Mesendoderm (in vitro differentiated cells): ENCODE measurements at places on chromosomes 1 and 21.

DNA sequence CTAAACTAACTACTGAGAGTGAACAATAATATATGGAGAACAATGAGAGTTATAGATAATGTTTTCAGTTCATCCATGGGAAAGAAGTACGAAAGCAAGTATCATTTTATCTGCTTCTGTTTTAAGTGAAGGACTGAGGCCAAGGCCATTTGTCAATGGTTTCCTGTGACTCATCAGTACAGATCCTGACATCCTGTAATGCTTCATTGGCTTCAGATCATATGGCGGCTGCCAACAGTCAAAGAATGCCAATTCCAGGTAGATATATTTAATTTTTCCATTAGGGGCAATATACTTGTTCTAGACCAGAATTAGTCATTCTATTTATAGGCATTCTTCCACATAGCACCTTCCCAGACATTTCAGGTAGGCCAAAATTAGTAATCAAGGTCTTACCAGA lies 97.3 kb downstream of the USH2A start:
- DNase-seq = no peak

GRCh38 chr21:34372321-34372720 lies 3.0 kb upstream of the SMIM11 start:
- no peak for DNase-seq

DNA sequence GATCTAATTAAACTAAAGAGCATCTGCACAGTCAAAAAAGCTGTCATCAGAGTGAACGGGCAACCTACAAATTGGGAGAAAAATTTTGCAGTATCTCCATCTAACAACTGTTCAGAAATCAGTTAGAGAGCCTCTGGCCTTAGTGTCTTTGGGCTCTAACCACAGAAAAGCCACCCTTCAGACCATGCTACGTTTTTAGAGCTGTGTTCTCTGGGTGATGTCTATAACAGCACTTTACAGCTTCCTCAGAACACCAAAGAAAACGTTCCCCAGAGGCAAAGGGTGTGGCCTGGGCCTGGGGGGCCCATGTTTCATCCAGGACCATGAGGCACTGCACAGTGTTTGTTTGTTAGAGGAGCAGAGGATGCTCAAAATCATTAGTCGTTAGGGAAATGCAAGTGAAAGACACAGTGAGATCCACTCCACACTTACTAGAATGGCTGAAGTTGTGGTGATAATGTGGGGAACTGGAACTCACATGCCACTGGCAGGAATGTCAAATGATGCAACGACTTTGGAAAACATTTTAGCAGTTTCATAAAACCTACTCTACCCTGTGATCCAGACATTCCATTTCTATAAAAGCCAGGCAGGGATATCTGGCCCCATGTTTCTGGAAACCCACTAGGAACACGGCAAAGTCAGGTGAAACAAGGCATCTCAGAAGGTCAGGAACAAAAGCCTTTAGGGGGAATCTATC lies 250.4 kb upstream of the HOOK1 start:
- DNase-seq = no peak

DNA sequence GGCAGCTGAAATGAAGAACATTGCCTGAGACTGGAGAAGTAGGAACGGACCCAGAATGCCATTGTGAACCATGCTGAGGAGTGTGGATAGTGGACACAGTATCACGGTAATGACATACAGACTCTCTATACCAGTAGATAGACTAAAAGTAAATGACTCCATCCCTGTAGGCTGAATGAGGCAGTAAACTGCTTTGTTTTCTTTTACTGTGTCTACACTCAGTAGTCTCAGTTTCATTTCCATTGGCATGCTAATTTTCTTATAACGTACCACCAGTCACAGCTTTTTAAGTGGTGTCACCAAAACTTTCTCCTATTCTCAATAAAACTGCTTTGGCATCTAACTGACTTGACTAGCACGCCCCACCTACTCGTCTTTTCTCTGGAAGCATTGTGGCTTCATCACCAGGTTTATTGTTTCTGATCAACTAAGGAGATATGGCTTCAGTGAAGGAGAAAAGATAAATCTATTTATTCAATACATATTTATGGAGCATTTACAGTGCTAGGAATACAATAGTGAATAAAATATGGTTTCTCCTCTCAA lies 8.4 kb upstream of the ZNF697 start:
- DNase-seq = no peak

DNA sequence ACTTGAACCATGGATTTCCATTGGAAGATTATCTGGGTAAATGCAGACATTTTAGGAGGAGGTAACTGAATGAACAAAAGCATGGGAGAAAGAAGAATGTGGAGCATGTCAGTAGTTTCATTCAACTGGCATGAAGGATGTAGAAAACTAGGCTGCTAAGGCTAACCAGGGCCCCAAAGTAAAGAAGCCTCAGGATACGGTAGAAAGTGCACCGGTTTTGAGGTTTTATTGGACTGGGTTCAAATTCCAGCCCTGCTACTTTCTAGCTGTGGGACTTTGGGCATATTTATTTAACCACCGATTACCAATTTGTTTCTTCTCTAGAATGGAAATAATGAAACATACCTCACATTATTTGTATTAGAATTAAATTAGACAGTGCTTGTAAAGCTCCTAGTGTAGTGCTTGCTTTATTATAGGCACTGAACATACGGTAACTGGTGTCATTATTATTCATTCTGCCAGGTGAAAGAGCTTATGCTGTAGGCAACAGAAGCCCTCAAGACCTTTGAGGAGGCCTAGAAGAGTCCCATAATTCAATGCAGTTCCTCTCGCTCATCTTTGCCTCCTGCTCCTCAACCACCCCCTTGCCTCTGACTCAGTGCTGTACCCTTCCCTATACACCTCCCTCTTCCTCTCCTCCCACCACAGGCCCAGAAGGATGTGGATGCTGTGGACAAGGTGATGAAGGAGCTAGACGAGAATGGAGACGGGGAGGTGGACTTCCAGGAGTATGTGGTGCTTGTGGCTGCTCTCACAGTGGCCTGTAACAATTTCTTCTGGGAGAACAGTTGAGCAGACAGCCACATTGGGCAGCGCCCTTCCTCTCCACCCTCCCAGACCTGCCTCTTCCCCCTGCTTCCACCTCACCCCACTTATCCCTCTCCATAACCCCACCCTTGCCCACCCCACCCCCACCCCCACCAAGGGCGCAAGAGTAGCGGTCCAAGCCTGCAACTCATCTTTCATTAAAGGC lies 2.5 kb upstream of the CHTOP start:
- DNase-seq = no peak

- DNase-seq = no peak
Measured at GRCh38 chr1:37484325-37485051, 10.1 kb downstream of the ZC3H12A start.

GRCh38 chr1:72649991-72650390 lies 367.7 kb upstream of the NEGR1 start:
- DNase-seq = no peak

DNA sequence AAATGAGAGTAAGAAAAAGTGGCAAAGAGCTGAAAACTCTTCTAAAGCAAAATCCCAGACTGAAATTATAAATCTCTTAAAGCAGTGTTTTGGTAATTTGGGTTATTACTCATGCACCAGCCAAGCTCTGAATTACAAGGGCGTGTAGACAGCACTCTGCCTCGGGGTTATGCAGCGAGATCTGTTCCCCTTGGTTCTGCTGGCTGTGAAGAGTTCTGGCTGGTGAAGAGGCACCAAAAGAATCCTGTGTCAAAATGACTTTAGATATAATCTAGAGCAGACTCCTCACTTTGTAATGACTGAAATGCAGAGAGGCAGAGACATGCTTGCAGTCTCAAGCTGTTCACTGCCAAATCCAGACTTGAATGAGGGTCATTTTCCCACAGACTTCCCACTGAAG lies 461.8 kb upstream of the CXADR start:
- DNase-seq = peak; percentile 78

DNA sequence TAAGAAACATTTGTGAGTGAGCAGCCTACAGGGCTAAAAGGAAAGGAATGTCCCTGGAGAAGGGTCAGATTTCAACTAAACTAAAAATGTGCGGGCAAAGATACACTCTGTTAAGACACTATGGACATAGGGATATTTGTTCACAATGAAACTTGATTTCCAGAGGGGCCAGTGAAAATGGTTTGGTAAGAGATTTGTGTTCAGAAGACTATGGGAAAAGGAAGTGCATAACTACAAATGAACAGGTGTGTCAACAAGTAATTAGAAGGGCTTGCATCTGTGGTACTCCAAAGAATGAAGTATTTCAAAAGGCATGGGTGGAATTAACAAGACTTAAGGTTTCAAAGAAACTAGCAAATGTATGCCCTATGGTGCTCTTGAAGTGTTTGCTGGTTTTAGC lies 60.4 kb downstream of the NME7 start:
- no peak for DNase-seq

GRCh38 chr1:46002551-46003150 lies 129.8 kb downstream of the PIK3R3 start:
- no peak for DNase-seq

DNA sequence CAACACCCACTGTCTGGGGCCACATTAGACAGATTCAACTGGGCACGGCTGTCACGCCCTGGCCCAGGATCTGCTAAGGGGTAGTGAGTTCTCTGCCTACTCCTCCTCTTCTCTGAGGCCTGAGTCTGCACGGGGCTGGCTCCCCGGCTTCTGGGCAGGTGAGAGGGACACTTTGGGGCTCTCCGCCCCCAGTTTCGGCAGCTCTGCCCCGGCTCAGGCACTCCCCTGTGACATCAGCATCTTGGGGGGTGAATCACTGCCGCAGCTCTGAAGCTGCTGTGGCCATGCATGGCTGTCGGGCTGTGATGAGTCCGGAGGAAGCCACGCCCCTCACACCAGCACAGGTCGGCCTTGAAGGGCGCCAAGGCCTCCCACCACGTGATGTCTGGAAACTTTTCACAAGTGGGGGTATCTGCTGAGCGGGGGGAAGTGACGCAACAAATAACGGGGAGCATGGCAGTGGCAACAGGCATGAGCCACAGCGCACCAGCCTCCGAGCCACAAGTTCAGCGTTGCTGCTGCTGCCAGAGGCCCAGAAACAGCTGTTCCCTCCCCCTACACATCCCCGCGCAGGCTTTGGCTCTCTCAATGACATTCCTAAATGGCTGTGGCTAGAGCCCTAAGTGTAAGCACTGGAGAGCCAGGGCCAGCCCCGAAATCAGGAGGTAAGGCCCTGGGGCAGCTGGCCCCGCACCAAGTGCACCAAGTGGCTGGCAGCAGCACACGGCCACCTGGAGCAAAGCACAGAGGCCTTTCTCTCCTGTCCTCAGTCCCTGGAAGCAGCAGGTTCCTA lies 26.3 kb downstream of the ZBTB17 start:
- DNase-seq = peak; percentile 87

- DNase-seq = no peak
Measured at GRCh38 chr1:219575563-219575962, 37.3 kb downstream of the ZC3H11B start.
